Midbrain (tissue), 1 donor: ENCODE measurements at places on chromosomes 3 and 15.

GRCh38 chr3:184455991-184456390 is 76.1 kb downstream of the CHRD start:
- no peak for DNase-seq

GRCh38 chr3:196947136-196947859 is 5.0 kb upstream of the NCBP2 start:
- no peak for DNase-seq

DNA sequence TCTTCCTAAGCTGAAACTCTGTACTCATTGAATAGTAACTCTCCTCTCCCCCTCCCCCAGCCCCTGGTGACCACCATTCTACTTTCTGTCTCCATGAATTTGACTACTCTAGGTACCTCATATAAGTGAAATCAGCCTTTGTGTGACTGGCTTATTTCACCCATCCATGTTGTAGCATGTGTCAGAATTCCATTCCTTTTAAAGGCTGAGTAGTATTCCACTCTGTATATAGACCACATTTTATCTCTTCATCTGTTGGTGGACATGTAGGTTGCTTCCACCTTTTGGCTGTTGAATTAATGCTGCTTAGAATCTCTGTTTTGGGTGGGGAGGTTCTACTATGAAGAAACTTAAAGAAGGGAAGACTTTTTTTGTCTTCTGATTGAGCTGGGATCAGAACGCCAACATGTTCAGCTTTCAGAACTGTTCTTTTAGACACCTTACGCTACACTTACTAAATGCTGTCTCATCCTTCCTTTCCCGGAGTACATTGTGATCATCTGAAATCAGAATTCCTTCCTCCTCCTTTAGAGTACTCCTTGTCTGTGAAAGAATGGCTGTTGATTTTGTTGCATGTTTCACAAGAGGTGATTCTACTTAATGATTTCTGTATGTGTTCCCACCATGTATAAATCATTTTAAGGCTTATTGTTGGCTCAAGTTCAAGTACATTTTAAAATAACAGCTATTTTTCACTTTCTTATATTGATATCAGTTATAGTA is 50.3 kb downstream of the MRPS25 start:
- no peak for DNase-seq

DNA sequence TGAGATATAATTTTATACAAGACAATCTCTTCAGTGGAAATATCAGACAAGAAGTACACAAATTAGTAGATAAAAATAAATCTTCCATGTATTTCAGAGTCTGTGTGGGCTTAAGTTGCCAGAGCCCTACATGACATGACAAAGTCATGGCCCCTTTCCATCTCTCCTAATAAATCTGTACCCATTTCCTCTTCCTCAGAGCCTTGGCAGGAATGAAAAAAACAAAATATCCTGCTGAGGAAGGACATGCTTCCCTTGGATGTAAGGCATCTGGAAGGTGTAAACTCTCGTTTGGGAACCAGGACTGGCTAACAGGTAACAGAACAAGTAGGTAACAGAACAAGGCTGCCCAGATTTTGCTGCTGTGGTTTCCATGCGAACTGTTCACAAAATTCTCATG is 148.1 kb downstream of the SNRK start:
- no peak for DNase-seq

- no peak for DNase-seq
These were observed 15.8 kb downstream of the EFCC1 start for GRCh38 chr3:129016720-129017483.

DNA sequence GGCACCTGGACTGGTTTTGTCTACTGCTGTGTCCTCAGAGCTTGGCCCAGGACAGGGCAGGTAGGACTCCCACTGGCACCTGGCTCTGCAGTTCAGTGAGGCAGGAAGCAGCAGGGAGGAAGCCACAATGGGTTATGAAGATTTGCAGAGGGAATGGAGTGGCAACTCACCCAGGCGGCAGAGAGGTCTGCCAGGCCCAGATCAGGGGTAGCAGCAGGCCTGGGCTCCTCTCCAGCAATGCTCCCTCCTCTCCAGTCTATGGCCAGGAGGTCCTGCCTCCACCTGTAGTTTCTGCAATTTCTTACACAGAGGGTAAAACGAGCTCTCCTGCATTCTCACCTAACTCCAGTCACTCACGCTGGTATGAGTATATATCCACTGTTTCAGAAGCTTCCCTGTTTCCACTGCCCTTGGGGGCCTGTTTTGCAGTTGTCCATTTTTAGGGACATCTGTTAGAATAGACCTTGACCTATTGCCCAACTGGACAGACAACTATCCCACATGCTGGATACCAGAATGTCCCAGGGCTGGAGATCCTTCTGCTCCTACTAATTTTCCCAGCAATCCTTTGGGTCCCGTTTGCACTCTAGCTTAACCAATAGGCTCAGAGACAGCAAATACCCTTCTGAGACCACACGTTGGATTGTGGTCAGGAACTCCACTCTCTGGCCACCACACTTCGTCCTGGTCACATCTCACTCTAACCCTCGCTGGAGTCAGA is 35.2 kb downstream of the HMCES start:
- DNase-seq, result no peak

DNA sequence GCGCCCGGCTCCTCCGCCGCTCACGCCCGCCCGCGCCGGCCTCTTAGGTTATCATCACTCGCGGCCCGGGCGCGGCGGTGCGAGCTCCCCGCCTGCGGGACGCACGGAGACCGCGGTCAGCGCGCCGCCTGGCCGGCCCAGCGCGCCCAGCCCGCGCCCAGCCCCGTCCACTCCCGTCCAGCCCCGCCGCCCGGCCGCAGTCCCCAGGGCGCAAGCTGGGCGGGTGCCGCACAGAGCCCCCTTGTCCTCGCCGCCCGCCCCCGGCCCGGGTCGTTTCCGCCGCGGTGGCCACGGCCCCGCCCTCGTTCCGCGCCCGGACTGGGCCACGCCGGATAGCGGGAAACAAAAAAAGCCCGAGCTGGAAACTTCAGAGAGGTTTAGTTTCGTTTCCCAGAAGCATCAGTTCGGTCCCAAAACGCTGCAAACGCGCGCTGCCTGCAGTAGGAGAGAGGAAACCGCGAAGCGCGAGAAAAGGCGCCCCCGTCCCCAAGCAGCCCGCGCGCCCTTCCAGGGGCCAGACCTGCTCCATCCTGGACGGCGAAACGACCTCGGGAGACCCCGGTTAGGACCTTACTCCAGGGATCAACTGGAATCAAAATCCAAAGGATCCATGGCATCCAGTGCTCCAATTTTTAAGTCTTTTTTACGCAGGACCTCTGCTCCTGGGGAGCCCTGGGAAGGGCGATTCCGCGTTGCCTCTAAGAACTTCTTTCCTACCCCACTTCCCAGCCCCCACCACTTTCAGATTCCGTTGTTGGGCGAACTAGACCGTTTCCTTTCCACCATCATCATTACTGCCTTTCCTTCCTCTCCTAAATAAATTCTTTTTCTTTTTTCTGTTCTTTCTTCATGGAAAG is at the start of gene ATP10A:
ATP10A (minus strand) TSS at position 217 of the 857 bp plus-strand sequence. CDS start 231 bp downstream, outside the sequence.
- DNase-seq, result no peak

DNA sequence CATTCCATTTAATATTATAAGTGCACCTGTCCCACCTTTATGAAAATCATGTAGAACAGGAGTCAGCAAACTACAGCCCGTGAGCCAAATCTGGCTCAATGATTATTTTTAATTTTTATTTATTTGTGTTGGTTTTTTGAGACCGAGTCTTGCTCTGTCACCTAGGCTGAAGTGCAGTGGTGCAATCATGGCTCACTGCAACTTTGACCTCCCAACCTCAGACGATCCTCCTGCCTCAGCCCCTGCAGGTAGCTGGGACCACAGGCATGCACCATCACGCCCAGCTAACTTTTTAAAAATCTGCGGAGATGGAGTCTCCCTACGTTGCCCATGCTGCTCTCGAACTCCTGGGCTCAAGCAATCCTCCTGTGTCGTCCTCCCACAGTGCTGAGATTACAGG is 42.0 kb downstream of the MYO1E start:
- DNase-seq, result no peak

- DNase-seq, result no peak
These were observed 7.8 kb upstream of the PSMD2 start for GRCh38 chr3:184291044-184291737.

DNA sequence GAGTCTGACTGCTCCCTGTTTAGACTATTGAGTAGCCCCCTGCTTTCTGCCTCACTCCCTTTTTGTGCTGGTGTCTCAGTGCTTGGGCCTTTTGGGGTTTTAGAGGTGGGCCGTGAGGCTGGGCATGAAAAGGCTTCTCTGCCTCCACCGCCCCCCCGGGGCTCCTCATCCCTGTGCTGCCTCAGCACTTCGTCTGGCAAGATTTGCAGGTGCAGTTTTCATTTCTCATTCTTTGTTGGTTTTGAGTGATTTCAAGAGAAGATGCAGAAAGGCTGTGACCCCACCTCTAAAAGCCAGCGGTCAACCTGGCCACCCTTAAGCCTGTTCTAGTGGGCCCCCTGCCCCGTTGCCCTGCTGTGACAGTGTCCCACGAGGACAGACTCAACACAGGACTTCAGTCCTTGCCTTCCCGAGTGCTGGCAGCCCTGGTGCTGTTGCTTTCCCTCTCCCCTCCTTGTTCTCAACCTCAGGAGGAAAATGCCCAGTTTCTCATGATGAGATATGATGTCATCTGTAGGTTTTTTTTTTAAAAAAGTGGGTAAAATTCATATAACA is 38.0 kb downstream of the APBA2 start:
- no peak for DNase-seq

- peak; percentile 30 for DNase-seq
These were observed 653 bp upstream of the WDR6 start for GRCh38 chr3:49006408-49007067.

- DNase-seq, result no peak
These were observed 15.2 kb upstream of the EID1 start for GRCh38 chr15:48862705-48863104.

GRCh38 chr3:53211706-53212702 is 43.8 kb downstream of the TKT start:
- DNase-seq, result no peak

GRCh38 chr3:184042617-184043016 is 10.2 kb upstream of the HTR3C start:
- DNase-seq, result no peak

- no peak for DNase-seq
These were observed 16.8 kb upstream of the SLC41A3 start for GRCh38 chr3:126100634-126101301.

DNA sequence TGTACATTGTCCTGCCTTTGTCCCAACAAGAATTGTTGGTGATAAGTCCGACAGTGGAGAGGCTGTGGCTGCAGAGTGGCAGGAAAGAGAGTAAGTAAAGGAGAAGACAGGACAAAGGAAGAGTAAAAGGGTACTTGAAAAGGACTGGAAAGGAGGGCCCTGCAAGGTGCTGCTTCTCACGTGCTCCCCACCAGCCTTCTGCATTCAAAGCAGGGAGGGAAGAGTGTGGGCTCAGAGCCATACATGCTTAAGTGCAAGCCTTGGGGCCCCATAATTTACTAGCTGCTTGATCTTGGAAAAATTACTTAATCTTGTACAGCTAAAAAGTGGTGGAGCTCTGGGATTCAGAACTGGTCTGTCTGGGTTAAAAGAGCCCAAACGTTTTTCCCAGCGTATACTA is 29.9 kb downstream of the MME start:
- DNase-seq, result no peak

- no peak for DNase-seq
These were observed 24.7 kb upstream of the DUSP7 start for GRCh38 chr3:52080830-52081719.

- no peak for DNase-seq
These were observed 725 bp upstream of the SCAMP2 start for GRCh38 chr15:74873756-74874424.

DNA sequence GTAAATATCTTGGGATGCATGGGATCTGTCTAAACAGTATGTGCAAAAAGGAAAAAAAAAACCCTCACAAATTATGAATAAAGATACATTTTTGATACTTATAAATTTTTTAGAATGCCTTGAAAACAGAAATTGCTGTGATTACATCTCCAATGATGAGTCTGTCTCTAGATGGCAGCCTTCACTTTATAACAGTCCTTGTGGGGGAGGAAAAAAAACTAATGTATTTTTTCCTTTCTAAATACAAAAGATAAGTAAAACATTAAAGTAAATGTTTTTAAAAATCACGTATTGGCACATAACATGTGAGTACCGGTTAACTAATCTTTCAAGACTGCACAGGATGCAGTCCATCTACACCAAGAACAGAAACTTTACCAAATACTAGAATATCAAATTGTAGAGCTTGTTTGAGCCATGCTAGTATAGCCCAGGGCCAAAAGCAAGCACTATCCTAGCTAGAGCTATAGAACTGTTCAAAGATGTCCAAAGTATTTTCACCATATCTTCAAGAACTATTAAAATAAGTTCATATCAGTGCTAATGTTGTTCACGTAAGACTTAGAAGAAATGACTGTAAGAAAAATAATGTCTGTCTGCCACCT is 206.4 kb downstream of the STAG1 start:
- DNase-seq, result peak; percentile 62
